Cerebellum (tissue), 4 donors: ENCODE measurements at places on chromosomes 5 and 9. TPM values are rescaled to one million over a fixed set of nuclear protein-coding genes. Genes with fewer than 3 reads are reported as not detected.

Gene CCDC152
- 7.4 TPM for total RNA-seq

Gene SHOC1
- not detected for total RNA-seq

Gene LMX1B
- total RNA-seq = 0.64 TPM

Gene C5orf58
- total RNA-seq = not detected

Gene RPL37
- 1,050 TPM for total RNA-seq

Gene PCDHGB1
- total RNA-seq = 16.8 TPM

Gene ACOT12
- total RNA-seq = 2.4 TPM

- DNase-seq = no peak
Observed at GRCh38 chr9:77163884-77164283, 13.4 kb upstream of the VPS13A start.

- DNase-seq = no peak
Observed at GRCh38 chr5:32394981-32395380, 49.6 kb downstream of the ZFR start.

GRCh38 chr5:54820346-54821134, 164.9 kb downstream of the ESM1 start:
- no peak for DNase-seq

DNA sequence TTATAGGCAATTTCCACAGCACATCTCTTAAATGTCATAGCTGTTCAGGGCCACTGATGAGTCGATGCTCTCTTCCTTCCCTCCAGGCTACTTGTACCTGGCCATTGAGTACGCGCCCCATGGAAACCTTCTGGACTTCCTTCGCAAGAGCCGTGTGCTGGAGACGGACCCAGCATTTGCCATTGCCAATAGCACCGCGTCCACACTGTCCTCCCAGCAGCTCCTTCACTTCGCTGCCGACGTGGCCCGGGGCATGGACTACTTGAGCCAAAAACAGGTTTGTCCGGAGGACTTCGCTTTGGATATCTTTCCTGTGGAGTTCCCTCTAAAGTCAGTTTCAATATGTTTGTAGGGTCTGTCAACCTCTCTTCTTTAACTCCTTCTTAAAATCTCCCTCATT, 84.3 kb downstream of the EQTN start:
- no peak for DNase-seq

DNA sequence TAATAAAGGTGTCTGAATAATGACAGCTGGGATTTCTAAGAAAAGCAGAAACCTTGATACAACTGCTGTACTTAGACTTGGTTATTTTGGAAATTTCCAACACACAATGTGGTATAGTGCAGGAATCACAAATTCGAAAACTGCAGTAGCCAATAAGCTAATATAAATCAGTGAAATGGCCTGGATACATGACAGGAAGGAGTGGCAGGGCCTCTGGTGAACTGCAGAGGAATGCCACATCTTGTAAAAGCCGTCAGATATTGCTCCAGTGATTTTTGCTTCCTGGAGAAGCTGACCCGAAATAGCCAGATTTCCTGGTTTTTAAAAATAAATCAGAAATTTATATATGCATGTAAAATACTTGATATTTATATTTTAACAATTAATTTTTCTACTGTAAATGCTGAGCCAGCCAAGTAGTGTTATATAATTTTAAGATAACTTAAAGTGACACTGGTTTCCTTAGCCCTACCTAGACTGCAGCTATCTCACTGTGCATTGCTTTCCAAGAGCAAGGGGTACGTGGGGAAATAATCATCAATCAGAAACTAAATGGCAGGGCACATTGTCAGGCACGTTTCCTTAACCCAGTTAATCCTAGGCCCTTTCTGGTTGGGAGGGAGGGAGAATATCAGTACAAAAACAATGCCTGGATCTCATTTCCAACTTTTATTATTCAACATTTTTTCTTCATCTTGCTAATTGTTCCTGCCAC, 182.4 kb downstream of the RASEF start:
- DNase-seq = no peak

DNA sequence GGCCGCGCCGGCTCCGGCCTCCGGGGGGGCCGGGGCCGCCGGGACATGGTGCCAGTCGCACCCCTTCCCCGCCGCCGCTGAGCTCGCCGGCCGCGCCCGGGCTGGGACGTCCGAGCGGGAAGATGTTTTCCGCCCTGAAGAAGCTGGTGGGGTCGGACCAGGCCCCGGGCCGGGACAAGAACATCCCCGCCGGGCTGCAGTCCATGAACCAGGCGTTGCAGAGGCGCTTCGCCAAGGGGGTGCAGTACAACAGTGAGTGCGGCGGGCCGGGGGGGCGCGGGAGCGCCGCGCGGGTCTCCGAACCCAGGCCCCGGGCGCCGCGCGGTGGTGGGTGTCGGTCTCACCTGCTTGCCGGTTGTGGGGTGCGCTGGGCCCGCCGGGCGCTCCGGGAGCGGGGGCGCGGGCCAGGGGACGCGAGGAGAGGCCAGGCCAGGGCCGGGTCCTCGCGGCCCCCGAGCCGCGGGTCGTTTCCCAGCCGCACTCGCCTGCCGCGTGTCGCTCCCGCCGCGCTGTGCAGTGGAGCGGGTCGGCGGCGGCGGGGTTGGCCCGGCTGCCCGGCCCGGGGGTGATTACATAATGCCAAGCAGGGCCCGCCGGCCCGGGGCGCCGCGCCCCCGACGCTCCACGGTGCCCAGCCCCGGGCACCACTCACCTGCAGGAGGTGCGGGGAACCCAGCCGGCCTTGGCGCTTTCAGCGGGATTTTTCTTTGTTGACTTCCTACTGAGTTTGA, 492 bp downstream of the RABL6 start:
- DNase-seq = no peak

DNA sequence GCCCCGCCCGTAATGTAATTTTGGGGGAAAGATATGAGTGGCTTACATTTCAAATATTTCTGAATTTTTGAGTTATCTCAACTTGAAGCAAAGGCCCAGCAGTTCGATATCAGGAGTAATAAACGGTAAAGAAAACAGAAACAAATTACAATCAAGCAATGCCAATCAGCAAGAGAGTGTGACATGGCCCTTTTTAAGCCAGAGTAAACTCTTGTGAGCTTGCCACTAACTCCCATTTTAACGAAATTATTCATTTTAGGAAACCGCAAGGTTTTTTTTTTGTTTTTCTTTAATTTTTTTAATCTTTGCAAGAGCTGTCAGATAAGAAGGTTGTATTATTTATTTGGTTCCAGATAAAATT, 17.6 kb upstream of the CDK7 start:
- DNase-seq = no peak

DNA sequence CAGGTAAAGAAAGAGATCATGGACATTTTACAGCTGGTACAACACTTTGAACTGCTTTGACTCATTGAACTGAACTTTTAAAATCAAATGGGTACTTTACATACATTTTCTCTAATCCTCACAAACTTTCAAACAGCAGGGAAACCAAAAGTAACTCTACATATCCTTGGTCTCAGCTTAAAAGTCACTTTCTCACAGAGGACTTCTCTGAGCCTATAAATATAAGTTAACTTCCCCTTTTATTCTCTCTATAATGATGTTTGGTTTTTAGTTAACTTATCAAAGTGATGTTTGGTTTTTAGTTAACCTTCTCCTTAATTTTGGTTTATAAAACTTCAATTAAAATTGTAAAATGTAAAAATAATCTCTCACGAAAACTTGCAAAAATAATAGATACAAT, 209.8 kb downstream of the MCTP1 start:
- DNase-seq = no peak

DNA sequence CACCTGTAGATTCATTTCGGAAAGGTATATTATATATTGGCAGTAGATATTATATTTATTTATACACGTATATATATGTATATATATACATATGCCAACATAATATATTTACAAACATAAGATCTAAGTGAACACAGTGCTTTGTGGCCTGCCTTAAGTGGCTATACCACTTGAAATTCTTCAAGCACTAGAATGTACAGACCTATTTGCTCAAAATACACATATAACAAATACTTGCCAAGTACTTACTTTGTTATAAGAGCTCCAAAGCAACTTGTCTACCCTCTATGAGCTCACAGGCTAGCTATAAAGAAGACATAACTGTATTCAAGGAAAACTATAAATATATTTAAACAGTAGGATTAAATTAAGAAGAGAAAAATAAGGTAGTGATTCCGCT, 33.6 kb upstream of the SLC36A1 start:
- DNase-seq = no peak

DNA sequence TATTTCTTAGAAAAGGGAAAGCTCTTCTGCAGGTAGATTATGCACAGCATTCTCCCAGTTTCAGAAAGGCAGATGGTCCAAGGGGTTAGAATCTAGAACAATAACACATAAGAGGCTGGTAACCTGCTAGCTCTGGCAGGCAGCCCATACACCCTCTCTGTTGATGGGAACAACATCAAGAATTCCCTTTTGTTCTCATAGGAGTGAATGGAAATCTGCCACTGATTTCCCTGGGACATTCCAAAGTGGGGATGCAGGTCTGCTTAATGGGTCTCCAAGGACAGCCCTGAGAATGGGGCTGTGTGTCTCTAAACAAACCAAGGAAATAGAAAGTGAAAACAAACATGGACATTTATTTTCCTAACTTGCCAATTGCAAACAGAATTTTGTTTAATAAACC, 456.8 kb downstream of the EBF1 start:
- DNase-seq = peak; percentile 65

- no peak for DNase-seq
Observed at GRCh38 chr5:88815050-88815789, 67.8 kb downstream of the MEF2C start.

DNA sequence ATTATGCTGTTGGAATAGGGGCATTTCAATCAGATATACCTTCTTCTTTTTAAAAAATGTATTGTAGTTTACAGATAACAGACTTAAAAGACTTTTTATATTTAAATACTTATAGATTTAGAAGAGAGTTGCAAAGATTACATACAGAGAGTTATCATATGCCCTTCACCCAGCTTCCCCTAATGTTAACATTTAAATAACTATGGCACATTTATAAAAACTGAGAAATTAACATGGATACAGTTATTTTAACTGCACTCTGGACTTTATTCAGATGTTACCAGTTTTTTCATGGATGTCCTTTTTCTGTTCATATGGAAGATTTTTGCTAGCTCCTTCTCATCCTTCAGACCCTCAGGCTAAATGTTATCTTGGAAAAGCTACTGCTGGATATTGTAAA, 123.2 kb downstream of the DOCK2 start:
- DNase-seq = no peak

DNA sequence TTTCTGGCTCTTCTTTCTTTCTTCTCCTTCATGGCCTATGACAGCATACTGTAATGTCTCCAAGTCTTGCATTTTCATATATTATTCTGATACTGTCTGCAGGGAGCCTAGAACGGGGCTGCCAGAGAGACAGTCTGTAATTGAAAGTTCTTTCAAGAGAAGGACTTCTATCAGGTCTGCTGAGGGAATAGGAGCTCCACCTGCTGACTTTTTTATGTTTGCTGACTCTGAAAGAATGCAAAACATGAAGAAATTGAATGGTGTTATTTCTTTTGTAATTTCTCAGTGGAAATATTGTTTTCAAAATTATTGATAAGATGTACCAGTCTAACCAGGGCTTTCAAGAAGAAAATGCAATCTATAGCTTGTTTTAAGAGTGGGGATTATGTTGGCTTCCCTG, 121.9 kb upstream of the RFX3 start:
- DNase-seq = no peak

DNA sequence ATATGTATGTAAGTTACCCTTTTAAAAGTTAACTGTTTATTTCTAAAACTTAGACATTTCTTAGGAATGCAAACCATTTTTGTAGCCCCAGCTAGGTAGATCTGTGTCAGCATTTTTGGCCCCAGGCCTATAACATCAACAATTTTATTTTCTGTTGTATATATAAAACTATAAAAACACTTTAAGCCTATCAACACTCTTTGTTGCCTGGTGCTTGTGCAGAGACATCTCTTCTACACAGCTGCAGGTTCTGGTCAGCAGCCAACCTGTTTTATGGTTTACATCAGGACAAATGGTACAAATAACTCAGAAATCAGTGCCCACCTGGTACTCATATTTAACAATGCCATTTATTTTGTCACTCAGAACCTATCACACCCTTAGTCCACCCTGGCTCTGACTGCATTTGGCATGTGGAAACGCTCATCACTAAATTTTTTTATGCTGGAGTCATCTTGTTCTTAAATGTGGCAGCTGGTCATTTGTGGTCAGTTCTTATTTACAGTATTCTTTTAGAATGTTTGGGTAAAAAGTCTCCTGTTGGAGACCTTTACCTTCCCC, 173.4 kb downstream of the DNAH5 start:
- DNase-seq = no peak

DNA sequence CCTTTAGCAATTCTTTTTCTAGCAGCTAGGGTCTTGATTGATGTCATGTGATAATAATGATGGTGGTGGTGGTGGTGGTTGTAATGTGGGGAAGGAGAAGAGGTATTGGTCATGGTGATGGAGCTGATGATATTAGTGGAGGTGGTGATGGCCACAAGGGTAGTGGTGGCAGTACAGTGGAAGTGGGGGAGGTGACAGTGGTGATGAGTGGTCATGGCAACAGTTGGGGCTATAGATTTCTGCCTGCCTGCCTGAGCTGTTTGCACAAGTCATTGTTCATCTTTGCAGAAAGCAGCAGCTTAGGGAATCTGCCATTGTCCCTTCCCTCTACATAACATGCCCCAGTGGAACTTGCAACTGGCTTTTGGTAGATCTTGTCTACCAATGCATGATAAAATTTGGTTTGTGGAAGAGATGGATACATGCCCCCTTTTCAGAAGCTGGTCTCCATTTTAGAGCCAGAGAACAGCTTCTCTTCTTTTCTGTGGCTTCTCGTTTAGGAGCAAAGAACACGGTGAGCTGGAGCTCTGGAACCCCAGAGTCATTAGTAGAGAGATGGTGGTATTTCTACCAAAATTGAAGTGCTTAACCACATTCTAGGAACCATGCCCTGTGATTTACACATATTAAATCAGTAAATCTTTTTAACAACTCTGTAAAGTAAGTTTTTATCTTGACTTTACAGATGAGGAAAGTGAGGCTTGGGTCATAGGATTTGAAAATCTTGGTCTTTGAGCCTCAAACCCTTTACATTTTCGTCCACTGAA, 100.3 kb downstream of the AOPEP start:
- no peak for DNase-seq

- peak; percentile 20 for DNase-seq
Observed at GRCh38 chr5:73120222-73121118, at the start of gene TMEM171. Gene TMEM171 (plus strand): TSS chr5:73120575. CDS start chr5:73123374, 2,799 bp downstream.

DNA sequence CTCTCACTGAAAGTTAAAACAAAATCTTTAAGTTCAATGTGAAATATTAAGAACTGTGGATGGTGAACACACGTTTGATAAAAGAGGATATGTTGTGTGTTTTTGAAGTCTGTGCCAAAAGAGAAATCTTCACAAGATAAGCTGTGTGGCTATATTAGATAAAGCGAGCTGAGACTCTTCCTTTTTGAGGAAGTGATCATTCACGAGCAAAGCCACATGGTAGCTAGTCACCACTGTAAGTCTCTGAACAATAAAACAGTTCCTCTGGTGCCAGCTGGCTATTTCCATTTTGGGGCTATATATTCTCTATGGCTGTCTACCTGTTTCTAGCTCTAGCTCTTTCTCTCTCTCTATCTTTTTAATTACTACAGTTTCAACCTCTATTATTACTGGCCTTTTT, 1849.2 kb upstream of the C9orf72 start:
- no peak for DNase-seq

- DNase-seq = no peak
Observed at GRCh38 chr5:6135977-6136376, 242.4 kb downstream of the MED10 start.

- no peak for DNase-seq
Observed at GRCh38 chr5:113087976-113088514, 111.4 kb downstream of the DCP2 start.

GRCh38 chr5:96714951-96715451, 52.8 kb downstream of the CAST start:
- DNase-seq = no peak
